ENCODE measurements at places on chromosomes 7 and 10.

DNA sequence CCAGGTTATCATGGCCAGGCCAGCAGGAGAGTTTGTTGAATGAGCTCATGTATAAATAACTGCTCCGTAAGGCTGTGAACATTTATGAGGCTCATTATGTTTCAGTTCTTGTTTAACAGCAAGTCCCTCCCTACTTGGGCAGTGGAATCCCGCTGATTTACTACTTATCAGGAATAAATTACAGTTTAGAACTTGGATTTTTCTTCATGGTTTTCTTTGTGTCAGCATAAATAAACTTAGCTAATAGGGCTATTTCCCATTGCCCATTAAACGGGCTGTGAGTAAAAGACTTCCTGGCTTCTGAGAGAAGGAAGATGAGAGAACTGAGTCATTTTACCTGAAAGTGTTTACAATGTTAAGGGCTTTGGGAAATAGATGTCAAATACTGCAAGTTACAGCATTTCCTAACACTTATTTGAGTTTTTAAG, 701.6 kb upstream of the ANKRD30A start:
- DNase-seq, result no peak

DNA sequence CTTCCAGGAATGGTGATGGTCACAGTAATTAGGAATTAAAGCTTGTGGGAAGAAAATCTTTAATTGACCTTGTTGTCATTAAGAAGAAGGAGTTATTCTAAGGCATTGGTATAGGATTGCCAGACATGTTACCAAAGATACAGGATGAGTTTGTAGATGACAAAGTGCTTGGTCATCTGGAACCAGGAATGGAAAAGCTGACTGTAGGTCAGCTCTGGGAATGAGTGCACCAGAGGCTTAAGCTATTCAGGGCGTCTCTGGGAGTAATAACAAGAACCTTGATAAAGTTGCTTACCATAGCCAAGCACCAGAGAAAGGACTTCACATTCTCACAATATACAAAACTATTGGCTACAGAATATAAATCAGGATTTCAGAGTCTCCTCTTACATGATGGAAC, 89.0 kb downstream of the PHTF2 start:
- no peak for DNase-seq

DNA sequence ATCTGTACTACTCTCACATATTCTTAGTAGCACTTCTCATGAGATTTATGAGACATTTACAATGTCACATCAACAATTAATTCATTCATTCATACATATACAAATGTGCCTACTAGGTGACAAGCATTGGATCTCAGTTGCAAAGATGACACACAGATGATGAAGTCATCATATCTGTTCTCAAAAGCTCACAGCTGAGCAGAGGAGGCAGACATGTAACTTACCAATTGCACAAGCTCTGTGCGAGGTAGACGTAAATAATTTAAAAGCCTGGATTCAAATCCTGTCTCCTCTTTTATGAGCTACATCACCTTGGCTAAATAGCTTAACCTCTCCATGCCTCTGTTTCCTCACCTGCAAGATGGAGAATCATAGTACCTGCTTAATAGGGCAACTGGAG, 109.4 kb upstream of the FAM133B start:
- no peak for DNase-seq

DNA sequence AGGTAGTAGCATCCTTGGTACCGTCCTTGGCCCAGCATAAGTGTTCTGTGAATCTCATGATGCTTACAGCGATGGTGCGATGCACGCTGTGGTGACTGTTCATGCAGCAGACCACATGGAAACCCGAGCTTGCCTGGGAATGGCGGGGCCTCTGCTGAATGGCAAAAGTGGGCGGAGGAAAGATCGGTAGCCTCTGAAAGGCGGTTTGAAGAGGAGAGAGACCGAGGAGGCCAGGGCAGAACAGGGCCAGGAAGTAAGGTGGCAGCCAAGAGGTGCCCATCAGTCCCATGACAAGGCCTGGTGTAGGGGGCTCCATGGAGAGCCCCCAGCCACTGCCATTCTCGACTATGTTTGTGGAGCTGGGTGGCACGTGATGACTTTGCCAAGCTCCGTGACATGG, 33.2 kb upstream of the CNPY1 start:
- no peak for DNase-seq

GRCh38 chr7:118140468-118140867, 43.5 kb upstream of the LSM8 start:
- no peak for DNase-seq

DNA sequence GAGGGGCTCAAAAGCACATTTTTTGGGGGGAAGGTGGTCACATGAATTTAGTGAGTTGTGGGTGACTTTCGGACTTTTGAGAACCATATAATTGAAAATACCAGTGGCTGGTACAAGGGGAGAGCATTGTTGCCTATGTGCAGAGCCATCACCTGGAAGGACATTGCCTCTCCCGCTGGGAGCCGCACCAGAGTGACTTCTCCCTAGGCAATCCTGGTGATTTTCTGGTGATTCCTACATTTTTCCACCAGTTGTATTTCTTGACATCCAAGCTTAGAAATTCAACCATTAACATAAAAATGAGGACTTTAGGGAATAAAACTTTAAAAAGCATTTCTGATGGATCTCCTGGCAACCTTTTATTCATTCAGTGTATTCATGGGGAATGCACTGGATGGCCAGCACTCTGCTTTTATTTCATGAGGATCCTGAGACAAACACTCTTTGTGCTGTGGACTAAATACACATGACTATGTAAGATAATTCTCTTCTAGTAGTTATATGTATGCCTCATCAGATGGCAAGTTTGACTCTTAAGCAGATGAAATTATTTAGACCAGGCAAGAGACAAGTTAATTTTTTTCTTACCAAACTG, 41.8 kb upstream of the MKI67 start:
- DNase-seq, result no peak

GRCh38 chr10:68435803-68436202, 28.7 kb upstream of the RUFY2 start:
- no peak for DNase-seq

- DNase-seq, result peak; percentile 28
Measured at GRCh38 chr7:26153241-26153822, 1.3 kb downstream of the NFE2L3 start.

GRCh38 chr7:19235680-19236079, 90.5 kb upstream of the FERD3L start:
- DNase-seq, result no peak

DNA sequence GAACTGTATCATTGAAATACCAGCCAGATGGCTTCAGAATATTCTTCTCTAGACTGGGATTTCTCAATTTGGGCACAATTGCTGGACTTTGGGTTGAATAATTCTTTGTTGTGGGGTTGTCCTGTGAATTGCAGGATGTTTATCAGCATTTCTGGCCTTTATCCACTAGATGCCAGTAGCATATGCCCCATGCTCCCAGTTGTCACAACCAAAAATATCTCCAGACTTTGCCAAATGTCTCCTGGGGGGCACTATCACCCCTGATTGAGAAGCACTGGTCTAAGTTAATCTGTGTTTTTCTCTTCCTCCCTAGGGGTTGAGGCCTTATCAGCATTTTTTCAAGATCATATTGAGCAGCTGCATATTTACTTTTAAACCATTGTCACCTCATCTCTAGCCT, 204.9 kb upstream of the SP8 start:
- DNase-seq, result no peak

- no peak for DNase-seq
Measured at GRCh38 chr7:48595756-48596155, 328.6 kb upstream of the CDC14C start.

DNA sequence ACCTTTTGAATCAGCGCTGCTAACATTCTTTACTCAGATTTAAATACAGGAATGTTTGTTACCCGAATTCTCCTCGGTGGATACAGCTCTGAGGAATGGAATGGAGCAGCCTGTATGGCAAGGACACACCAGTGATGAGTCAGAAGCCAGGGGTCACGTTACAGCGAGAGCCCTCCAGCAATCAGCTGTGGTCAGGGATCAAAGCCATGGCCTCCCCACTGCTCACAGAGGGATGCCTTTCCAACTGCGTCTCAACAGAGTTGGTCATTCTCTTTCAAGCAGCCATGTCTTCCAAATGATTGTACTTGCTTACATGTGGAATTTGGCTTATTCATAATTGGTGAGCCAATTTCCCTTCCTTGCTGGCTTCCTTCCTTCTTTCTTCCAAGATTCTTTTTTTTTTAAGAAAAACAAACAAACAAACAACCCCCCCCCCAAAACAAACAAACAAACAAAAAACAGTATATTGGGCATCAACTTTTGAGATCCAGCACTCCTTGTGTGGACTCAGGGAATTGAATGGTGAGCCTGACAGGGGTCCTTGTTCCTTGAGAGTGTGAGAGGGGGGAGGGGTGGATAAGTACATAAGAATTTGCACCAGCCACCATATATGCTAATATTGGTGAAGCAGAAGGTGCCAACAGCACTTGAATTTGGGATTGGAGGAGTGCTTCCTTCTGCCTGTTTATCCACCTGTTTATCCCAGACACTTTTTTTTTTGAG, 100.2 kb downstream of the ATXN7L1 start:
- DNase-seq, result no peak

DNA sequence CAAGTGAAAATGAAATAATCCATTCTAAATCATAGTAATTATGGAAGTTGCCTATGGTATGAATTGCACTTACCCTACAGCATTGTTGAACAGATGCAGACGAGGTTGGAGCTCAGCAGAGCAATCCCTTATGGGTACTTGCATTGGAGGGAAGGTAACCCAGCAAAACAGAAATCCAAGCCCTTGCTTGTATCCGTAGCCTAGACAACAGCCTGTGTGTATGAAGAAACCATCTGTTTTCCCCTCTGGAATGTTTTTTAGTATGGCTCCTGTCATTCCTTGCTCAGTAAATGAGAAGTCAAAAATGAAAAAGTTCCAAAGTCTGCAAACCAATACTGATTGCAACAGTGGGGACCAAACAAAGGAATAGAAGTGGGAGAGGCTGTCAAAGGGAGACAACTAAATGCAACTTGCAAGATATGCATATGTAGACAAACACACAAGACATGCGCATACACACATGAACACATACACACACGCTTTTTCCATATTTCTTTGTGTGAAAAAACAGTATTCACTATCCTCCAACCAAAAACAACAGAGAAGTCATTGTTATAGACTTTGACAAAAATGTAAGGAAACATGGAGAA, 260.8 kb downstream of the DYNC1I1 start:
- DNase-seq, result no peak

DNA sequence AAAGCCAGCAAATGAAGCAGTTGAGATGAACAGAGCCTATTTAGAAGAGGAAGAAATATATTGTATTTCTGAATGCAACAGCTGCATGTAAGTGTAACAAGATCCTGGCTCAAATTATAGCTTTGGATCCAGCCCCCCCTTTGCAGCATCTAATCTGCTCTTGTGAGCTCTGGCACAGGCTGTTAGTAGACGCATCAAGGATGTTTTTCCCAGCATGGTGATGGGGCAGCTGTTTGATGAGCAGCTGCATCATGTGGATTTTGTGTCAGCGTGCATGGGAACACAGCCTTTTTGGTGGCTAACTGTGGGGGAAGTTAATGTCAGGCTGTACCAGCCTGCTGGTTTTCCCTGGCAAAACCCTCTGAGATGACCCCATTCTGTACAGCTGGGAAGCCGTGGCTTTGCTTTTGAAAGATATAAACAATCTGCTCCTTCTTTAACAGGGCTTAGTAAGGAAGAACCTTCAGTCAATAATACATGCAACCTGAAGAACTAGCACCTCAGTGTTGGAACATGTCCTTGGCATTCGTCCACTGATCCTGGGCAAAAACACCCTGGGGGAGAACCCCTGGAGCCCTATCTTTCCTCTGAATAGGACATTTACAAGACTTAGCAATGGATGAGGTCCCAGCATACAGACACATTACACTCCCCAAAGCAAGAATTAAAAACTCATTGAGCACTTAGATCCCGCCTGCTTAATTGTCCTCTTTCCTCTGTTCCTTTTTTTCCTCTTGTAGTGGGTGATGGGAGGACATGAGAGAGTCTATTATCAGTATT, 70.6 kb downstream of the NPS start:
- no peak for DNase-seq

- DNase-seq, result no peak
Measured at GRCh38 chr10:6579904-6580278, at the start of gene PRKCQ. Gene PRKCQ (minus strand): TSS chr10:6580276. CDS start chr10:6515135, 65,141 bp downstream.

DNA sequence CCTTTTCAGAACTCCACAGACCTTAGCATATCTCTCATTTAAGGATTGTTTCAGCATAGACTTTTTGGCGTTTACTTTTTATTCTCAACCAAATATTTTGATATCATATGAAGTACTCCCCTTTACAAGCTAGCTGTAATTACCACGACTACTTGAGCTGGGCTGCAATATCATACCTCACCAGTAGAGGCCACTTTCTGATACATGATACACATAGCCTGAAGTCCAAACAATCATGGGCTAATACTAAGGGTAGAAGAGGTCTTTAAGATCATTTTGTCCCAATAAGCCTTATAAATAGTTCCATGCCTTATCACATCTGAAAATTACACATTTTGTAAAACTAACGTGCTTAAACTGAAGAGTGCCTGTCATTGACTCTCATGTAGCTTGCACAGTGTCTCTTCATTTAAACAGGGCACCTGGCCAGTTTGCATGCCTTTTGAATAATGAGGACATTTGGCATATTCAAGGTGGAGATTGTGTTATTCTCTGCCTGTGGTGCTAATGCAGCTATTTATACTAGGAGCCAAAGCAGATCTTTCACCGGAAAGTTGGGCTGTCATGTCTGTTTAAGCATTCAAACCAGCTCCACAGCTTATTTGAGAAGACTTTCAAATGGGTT, 403.7 kb upstream of the ZMIZ1 start:
- no peak for DNase-seq

DNA sequence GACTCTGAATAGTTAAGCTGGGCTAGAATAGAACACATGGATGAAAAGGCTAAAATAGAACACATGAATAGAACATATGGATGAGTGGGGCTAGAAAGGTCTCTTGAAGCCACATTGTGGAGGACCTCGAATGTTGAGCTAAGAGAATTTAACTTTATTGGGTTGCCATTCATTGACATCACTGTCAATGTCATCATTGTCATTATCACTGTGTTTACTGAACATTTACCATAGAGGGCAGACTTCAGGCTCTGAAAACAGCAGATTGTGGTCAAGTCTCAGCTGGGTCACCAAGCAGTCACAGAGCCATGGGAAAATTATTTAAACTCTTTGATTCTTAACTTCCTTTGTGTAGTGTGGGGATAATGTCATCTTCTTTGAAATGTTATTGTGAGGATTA, 80.4 kb downstream of the WDFY4 start:
- DNase-seq, result no peak
